ENCODE measurements at places on chromosomes 16 and 17.

GRCh38 chr17:20187049-20187448, 177.9 kb downstream of the SPECC1 start:
- DNase-seq: no peak

GRCh38 chr16:88816736-88817535, 5.2 kb upstream of the APRT start:
- no peak for DNase-seq

DNA sequence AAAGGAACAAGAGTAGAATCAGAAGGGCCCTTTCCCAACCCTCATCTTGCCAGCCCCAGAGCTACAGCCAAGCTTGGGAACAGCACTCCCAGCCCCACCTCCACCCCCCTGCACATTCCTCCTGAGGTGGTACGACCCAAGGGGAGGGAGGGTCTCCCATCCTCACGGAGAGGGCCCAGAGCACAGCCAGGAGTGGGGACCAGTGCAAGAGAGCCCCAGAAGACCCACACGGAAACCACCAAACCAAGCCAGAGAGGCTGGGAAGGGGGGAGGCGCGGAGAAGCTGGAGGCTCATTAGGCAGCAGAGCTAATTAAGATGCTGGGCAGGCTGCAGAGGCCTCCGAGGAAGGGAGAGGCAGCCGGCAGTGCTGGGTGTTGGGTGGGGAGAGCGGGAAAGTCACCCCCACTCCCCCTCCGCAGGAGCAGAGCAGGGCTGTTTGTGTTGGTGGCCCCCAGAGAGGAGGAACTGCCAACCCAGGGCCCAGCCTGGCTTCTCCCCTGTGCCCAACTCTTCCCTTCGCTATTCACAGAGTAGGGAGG, 2.4 kb downstream of the CACNB1 start:
- DNase-seq: no peak

DNA sequence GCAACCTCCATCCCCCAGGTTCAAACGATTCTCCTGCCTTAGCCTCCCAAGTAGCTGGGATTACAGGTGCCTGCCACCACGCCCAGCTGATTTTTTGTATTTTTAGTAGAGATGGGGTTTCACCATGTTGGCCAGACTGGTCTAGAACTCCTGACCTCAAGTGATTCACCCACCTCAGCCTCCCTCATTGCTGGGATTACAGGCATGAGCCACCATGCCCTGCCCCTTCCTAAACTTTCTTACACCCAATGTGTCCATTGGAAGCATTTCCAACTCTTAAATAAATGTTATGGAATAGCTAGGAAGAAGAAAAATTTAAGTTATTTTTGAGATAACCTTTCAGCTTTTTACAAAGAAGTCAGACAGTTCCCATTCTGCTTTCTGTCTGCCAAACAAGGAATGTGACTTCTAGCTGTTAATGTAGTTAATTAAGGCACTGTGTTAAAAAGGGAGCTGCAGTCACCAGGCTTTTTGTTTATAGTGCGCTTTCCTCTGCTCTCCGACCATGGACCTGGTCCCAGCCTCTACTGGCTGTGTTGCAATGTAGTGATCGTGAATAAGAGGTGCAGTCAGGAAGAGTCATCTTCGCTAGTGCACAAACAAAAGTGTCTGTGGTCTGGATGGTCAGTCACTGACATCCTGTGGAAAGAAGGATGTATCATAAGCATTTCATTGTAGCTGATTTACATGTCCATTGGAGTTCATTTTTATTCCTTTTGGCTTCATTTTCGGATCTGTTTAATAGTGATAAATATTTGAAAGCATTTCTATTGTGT, 39.7 kb downstream of the USP10 start:
- no peak for DNase-seq

DNA sequence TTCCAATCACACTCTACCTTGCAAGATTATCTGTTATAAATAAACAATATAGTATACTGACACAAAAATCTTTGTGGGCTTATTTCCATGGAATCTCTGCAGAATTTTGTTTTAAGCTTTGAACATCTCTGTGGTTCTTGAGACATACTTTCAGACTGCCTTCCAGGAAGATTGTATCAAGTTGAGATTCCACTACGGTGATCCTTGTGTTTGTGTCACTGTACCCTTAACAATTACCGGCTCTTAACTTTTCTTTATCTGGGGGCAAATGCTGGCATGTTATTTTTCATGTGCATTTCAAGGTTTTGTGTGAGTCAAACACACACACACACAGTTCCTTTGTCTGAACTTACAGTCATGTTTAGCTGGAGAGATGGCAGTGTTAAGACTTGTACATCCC, 472.7 kb upstream of the HSBP1 start:
- DNase-seq: no peak

DNA sequence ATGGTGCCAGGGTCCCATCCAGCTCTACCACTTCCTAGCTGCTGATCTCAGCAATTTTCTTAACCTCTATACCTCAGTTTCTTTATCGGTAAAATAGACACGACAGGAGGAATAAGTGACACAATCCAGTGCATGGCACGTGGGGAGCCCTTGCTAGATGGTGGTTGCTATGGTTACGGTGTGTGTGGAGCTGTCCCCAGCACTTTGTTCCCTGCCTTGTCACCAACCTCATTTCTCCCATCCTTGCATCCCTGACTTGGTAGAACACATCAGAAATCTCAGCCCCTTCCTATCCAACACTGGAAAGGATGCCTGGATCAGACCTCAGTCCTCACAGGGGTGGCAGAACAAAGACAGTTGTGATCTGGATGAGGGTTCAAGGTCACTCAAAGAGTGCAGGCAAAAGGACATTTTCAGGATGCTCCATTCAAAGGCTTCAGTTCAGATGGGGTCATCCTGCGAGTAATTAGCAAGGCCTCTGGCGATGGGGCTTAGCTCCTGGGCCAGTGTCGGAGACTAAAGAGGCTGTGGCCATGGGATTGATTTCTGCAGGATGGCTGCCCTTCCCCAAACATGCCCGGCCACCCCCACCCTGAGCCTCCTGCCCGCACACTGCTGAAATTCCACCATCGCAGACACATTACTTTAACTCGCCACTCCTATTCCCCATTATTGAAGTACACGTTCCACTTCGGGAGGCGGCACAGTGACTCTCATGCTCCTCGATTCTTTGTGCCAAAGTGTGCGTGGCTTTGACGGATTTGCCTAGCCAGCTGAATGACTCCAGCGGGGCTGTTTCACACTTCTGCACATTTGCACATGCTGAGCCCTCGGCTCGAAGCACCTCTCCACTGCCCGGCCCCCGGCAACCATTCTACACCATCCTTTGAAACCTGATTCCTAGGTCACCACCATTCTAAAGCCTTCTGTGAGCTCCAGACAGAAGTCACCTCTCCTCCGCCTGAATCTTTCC, 40.3 kb downstream of the WNT3 start:
- DNase-seq: peak; percentile 16

GRCh38 chr17:4631836-4632580, 9.5 kb downstream of the ALOX15 start:
- no peak for DNase-seq

GRCh38 chr17:15935891-15936290, 9.0 kb upstream of the ADORA2B start:
- DNase-seq: no peak

DNA sequence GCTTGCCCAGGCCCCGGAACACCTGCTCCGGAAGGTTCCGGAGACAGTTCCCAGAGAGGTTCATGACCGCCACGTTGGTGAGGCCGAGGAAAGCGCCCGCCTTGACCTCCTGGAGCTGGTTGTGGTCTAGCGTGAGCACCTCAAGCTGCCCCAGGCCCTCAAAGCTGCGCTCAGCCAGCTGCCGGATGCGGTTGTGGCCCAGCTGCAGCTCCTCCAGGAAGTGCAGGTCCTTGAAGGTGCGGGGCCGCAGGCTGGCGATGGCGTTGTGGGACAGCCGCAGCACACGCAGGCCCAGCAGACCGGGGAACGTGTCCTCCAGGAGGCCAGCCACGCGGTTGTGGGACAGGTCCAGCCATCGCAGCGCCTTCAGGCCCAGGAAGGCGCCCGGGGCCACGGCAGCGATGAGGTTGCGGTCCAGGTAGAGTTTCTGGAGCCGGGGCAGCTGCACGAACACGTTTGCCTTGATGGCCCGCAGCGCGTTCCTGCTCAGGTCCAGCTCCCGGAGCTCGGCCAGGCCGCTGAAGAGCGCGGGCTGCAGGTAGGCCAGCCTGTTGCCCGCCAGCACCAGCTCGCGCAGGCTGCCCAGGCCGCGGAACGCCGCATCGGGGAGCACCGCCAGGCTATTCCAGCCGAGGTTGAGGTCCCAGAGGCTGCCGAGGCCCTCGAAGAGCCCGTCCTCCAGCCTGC, 2.1 kb downstream of the IGFALS start:
- DNase-seq: no peak

GRCh38 chr16:83925957-83926725, 26.9 kb upstream of the OSGIN1 start:
- DNase-seq: no peak

DNA sequence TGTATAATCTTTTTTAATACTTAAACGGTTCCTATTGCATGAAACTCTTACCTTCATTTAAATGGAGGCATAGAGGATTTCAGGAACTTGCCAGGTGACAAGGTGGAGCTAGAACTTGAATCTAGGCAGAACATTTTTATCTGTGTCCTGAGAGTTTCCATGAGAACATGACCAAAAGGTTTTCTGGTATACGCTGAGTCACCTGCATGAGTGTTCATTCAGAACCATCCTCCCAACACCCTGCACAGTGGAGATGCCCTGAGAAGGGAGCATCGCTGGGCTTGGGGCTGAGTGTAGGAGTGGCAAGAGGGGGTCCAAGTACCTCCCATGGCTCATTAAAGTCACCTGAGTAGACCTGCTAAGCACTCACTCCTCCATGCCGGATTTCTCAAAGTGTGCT, 169.7 kb upstream of the CACNG5 start:
- DNase-seq: no peak

All from NCI-H748 treated with DMSO at 0.1 percent for 48 hours (cell line).